Kidney tubule cell (primary cell): ENCODE measurements at places on chromosomes 2 and 18.

DNA sequence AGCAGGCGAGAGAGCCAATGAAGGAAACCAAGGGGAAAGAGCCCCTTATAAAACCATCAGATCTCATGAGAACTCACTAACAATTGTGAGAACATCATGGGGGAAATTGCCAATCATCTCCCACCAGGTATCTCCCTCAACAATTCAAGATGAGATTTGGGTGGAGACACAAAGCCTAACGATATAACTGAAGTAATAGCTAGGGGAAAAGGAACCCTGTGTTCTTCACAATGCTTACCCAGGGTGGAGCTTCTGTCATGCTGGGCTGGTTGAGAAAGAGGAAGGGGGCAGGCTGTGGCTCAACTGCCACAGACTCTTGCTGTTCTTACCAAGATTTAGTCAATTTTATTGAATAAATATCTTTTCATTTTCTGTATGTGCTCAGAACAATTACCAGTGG is 392.1 kb upstream of the HS6ST1 start:
- DNase-seq: no peak

DNA sequence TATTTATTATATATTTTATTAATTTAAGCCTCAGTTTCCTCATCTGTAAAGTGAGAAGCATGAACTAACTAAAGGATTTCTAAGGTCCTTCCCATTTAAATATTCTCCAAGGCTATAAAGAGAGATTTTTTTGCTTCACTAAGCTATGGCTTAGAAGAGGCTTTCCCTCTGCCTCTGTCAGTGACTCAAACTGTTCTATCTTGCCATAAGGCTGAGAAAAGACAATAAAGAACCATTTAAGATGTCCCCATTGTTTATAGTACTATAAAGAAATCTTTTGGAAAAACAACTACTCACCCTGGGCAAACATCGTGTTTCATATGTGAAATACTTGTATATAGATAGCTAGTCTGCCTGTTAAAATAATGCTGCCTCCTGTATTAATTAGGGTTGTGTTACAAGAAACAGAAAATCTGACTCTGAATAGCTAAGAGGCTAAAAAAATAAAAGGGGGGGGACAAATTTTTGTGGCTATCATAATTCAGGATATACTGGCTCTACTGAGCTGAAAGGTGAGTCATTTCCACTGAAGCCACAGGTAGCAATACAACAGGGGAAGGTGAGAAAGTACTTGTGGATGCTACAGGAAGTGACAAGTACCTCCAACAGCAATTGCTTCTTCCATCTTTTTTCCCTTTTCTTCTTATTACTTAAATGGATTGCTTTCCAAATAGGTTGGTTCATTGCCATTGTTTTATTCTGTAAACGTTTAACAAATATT is 25.4 kb downstream of the EPHA4 start:
- DNase-seq: peak; percentile 70

- no peak for DNase-seq
Measured at GRCh38 chr18:55900380-55900779, 312.4 kb upstream of the TCF4 start.

- DNase-seq: peak; percentile 66
Measured at GRCh38 chr2:13522917-13523821, 806.4 kb downstream of the TRIB2 start.

DNA sequence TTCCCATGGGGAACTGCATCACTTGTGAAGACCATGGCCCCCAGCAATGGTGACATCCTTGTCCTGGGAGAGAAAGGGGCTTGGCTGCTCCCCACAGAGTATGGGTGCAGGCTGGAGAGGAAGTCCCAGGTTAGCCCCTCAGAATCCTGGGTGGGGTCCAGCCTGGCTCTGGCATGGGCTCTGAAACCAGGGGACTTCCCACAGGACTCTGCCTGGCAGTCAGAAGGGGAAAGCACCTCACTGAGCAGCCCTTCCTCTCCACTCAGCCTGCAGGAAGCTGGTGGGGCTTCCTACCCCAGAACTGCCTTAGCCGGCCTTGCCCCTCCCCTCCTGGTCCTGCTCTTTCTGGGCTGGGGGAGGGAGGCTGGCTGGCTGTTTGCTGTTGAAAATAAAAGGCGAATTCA is 3.7 kb downstream of the NEURL3 start:
- DNase-seq: peak; percentile 59

DNA sequence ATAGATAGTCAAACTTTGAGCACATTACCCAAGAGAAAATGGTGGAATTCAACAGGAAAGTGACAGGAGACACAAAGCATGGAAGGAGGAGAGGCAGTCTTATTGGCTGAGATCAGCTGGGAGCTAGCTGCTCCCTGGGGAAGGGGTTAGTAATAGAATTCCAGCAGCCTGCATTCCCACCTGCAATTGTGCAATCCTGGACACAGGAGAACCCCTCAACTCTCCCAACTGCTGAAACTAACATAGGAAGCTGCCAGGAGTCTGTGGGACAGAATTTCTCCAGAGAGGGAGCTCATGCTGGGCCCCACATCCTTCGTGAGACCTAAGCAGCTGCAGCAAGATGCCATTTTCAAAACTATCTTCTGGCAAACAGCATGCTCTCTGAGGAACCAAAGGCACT is 69.8 kb upstream of the ACVR1C start:
- no peak for DNase-seq

- DNase-seq: no peak
Measured at GRCh38 chr18:69044215-69044614, 246.3 kb downstream of the CCDC102B start.

DNA sequence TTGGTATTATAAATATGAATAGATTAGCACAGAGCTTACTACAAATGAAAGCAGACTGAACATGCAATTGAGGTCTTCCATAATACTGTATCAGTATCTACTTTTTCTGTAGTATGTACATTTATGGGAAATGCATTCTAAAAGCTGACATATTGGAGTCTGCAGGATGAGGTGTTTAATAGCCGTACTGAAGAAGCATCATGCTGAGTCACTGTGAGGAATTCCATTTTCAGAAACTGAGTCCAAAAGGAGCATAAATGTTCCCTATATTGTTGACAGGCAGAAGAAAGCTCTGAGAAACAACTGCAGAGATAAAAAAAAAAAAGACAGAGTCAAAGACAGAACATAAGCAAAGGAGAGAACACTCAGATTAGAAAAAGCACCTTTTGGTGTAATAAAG is 366.7 kb upstream of the SPHKAP start:
- no peak for DNase-seq

- peak; percentile 27 for DNase-seq
Measured at GRCh38 chr2:60882971-60883753, 1.8 kb downstream of the REL start.

DNA sequence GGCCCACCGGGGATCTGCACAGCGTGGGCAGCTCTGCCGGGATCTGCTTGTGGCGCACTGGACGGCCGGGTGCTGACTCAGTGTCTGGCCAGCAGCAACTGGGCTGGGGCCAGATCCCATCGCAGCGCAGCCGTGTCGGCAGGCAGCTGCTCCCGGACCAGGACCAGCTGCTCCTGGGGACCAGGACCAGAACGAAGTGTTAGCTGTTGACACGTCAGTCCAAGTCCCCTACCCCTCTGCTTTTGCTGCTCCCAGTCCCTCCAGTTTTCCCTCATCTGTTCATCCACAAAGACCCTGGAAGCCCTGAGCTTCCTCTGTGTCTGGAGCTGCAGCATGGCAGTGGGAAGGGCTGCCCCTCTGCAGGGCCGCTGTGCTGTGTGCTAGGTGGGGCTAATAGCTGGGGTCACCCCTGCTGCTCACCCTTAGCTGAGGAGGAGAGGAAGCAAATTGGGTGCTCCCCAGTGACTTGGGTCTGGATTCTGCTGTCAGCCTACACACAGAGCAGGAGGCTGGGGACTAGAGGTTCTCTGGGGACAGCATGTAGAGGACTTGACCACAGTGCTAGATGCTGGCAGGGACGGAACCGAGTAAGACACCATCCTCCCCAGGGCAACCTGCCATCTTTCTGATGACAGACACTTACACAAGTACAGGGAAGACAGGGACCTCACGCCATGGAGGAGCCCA is 16.9 kb upstream of the KIF1A start:
- no peak for DNase-seq

GRCh38 chr2:239253701-239254436 is 147.0 kb downstream of the HDAC4 start:
- no peak for DNase-seq

DNA sequence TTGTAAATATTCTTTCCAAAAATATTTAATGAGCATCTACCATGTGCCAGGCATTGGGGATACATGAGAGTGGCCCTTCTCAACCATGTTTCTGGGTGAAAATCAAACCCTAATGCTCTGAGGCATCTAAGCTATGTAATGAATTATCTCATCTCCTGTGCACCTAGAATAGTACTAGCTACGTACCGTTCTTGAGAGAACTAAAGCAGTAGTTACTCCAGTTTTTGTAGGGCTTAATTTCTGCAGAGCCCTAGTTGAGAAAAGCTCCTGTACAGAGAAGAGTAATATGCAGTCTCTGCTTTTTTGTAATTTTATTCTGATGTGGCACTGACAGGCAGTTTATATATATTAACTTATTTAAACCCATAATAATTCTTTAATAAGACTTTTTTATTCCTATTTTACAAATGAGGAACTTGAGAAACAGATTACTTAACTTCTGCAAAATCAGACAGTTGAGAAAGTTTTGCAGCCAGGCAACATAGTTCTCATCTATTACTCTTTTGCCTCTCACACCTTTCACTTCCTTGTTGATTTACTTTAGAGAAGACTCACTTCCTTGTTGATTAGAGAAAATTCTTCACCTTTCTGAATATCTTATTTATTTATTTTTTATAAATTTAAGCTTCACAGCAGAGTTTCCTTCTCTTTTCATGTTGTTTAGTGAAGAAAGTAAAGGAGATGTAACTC is 3.1 kb downstream of the SPOPL start:
- DNase-seq: peak; percentile 30

DNA sequence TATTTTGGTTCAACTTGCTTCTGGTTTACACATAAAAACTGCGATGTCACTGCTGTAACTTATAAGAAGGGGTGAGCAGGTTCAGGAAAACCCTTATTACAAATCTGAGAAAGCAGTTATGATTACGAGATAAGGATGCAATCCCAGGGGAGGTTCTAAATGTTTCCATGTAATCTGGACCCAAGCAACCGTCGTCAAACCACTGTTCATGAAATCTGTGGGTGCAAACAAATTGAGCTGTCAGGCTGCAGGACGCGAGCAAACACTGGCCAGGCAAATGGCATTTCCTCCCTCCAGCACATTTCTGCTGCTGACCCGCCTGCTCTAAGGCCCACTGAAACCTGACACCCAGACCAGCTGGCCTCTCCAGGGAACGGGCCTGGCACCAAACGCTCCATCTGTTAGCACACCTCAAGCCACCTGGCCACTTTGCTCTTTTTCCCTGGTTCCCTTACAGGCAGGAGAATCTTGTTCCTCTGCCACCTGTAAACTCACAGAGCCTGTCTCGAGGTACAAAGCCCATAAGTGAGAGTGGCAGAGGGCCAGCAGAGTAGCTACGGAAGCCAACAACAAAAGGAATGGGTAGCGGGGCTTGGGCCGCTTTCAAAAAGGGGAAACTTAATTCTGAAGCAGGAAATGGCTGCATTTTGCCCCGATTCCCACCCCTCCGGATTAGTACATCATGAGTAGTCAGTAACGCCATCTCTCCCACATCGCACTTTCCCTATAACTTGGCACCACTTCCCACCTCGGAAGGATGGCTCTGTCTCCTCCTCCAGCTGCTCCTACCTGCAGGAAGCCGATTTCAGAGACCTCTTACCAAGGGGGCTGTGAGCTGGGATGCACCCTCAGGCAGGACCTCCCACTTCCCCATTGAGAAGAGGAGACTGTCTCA is 26.5 kb downstream of the CRACDL start:
- DNase-seq: peak; percentile 54

DNA sequence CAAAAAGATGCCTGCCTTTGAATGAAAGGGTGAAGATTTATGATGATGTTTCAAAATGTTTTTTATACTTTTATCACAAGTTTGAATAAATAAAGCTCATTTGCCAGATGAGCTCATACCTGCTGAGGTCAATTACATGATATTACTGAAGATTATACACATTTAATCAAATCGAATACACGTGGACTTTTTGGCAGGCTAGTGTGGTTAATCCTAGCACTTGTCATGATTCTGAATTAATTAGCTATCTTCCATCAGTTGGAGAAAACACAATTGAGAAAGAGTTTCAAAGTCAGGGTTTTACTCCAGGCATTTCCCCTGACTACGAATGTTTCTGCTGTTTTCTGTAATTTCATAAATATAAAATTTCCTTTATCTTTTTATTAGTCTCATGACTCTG is 54.4 kb downstream of the LRPPRC start:
- no peak for DNase-seq

- DNase-seq: no peak
Measured at GRCh38 chr2:123912171-123912570, 112.9 kb upstream of the CNTNAP5 start.

GRCh38 chr2:47509250-47509649 is 106.3 kb downstream of the MSH2 start:
- no peak for DNase-seq

GRCh38 chr2:43109261-43109743 is 117.1 kb downstream of the ZFP36L2 start:
- no peak for DNase-seq

- DNase-seq: no peak
Measured at GRCh38 chr2:172578054-172578453, 22.2 kb downstream of the PDK1 start.

DNA sequence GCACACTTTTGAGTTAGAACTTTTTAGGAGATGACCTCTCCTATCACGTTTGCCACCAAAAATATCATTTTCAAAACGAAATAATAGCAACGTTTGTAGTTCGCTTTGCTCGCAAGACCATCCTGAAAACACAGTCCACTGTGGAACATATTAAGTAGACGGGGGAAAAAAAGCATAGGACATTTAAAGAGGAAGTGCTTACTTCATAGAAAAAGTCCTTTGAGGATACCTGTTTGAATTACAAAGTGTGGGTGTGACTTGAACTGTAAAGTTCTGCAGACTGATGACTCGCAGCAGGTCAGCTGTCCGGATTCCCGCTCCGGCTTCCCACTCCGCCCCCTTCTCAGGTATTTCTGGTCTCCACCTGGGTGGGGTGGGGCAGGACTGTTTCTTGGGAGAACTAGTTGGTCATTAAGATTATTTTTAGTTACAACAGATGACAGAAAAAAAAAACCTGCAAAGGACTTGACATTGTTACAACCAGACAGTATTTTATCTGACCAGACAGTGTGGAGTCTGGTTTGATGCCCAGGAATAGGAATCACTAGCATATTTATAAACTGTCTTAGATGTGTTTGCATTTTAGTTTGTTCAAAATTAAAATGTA is 13.3 kb downstream of the CNOT11 start:
- DNase-seq: peak; percentile 66

DNA sequence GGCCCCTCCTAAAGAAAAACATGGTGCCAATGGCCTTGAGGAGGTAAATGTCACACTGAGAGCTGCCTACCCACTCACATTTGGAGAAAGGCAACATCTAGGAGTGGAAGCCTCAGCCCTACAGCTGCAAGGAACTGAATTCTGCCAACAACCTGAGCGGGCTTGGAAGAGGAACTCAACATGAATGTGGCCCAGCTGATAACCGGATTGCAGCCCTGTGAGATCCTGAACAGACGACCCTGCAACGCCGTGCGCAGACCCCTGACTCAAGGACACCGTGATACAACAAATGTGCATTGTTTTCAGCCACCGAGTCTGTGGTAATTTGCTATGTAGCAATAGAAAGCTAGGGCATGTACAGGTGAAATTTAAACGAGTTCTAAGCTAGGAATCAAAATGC is 99.4 kb downstream of the MYOM1 start:
- no peak for DNase-seq
